ENCODE measurements at places on chromosomes 2 and 18.

DNA sequence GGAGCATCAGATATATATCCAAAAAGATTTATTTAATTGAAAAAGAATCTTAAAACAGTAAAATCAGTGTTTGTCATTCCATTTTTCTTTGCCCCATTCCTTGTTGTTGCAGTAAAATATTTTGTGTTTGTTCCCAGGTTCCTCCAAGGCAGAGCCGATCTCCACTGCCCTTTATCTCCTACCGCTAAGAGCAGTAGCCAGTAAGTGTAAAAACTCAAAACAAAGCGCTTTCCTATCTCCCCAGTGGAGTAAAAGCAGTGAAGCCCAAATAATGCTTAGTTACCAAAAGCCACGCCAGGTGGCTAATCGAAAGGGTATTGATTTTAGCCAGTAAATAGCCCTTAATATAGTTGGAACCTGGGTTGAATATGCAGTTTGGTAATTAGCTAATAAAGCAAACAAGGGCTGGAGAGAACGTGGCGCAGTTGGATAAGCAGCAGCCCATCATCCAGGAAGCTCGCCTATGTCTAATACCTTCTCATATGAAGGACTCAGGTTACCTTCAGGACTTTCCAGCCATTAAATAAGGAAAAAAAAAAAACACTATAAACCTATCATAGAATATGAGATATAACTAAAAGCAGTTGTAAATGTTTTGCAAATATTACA lies 12.4 kb upstream of the GPD2 start:
- DNase-seq: no peak

DNA sequence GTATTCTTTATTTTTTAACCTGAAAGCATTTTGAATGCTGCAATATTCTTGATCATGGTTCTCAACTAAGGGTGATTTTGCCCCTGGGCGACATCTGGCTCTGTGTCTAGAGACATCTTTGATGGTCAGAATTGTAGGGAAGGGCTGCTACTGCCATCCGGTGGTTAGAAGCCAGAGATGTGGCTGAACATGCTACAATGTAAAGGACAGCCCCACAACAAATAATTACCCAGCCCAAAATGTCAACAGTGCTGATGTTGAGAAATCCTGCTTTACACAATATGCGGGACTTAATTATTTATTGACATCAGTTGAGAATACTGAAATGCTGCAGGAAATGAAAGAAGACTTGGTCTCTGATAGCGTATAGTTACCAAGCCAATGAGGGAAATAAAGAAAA lies 37.5 kb upstream of the SERPINB2 start:
- DNase-seq: peak; percentile 73

DNA sequence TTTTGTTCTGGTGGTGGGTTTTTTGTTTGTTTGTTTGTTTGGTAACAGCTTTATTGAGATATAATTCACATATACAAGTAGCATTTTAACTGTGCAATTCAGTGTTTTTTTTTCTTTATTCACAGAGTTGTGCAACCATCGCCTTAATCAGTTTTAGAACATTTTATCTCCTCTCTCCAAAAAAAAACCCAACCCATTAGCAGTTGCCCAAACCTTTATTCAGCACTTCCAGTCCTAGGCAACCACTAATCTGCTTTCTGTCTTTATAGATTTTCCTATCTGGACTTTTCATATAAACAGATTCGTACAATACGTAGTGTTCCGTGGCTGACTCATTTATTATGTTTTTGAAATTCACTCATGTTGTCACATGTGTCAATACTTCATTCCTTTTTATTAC lies 38.7 kb downstream of the CCDC138 start:
- DNase-seq: no peak

DNA sequence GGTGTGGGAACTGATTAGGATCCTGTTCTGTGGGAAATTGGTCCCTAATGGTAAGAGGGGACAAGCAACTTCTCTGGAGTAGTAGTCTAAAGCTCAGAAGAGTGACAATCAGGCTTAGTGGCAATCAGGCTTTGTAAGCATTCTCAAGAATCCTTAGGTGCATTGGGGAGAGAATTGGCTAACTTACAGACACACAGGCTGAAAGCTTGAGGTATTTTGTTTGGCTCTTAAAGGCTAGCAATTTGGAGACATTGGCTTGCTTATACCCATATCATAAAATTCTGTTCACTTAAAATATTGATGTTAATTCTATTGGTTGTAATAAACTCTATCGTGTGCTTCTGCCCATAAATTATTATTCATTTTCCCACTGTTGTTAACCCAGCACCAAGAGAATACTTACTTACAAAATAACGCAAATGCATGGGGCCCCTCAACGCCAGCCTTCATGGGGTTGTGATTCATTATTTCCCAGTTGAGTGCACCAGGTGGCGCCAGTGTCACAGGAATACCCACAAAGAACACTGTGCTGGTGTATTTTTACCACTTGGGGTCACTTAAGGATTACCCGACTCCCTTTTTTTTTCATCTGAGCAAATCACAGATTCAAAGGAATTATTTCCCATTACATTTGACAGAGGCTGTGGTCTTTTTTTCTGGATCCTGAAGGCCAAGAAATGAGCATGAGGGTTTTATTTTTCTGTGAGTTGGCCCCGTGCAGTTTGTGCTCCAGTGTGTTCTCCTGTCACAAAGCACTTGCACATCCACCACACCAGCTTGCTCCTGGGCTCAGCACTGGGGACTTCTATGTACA lies 45.5 kb downstream of the DDX1 start:
- peak; percentile 58 for DNase-seq

DNA sequence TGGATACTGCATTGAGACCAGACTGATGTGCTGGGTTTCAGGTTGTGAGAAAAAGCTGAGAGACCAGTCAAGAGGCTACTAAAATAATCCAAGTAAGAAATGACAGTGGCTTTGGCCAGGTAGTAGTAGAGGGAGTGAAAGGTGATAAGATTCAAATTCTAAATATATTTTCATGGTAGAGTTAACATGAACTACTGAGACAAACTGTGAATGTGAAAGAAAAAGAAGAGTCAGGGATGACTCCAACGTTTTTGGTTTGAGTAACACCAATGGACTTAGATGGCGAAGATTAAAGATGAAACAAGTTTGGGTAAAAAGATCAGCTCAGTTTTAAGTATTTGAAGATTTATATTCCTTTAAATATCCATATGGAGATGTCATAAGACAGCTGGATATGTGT lies 209.4 kb downstream of the ZEB2 start:
- no peak for DNase-seq

GRCh38 chr2:26493566-26493965 lies 15.6 kb upstream of the OTOF start:
- peak; percentile 90 for DNase-seq

GRCh38 chr2:9818097-9818496 lies 25.2 kb upstream of the TAF1B start:
- no peak for DNase-seq

DNA sequence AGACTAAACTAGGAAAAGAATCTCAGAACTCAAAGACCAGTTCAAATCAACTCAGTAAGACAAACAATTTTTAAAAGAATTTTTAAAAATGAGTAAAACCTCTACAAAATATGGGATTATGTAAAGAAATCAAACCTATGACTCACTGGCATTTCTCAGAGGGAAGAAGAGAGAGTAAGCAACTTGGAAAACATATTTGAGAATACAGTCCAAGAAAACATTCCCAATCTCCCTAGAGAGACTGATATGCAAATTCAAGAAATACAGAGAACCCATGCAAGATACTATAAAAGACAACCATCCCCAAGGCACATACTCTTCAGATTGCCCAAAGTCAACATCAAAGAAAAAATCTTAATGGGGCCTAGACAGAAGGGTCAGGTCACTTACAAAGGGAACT lies 162.7 kb downstream of the WDPCP start:
- no peak for DNase-seq

- no peak for DNase-seq
Measured at GRCh38 chr2:10984418-10985135, 72.8 kb downstream of the KCNF1 start.

- no peak for DNase-seq
Measured at GRCh38 chr2:71589763-71590162, 136.4 kb downstream of the DYSF start.

GRCh38 chr2:61759718-61760117 lies 94.1 kb downstream of the FAM161A start:
- no peak for DNase-seq

- no peak for DNase-seq
Measured at GRCh38 chr2:180122874-180123273, 115.8 kb upstream of the CWC22 start.

All from MV-4-11 (cell line).